ENCODE measurements at places on chromosomes 13 and 19.
A peak's percentile ranks its signal among the peaks of the same experiment; 100 is the strongest.

DNA sequence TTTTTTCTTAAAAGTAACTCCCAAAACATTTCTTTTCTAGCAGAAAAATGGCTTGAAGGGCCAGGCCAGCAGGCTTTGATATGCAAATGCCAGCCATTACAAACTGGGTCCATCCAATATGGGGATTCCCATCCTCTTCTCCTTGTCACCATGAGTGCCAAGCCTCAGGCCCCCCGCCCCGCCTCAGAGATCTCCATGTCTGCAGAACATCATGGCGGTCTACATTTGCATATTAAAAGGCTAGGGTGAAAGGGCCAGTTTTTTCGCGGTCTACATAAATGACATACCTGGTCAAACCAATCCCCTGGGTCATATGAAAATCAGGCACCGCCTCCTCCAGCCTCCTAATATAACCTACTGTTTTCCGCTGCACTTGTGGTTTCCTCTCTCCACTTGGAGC lies 1327.6 kb downstream of the UQCRFS1 start:
- no peak for DNase-seq
- H3K27me3 ChIP-seq: peaks cover 2% of the 10 kb centered on the region
- H3K4me1 ChIP-seq: no peaks in the 10 kb centered on the region
- peaks cover 12% of the 10 kb centered on the region for H3K36me3 ChIP-seq
- H3K27ac ChIP-seq: no peak overlapping the region
- H3K4me3 ChIP-seq: no peak overlapping the region

GRCh38 chr13:102692491-102692826 lies 2.4 kb downstream of the METTL21C start:
- no peak overlapping the region for H3K4me3 ChIP-seq
- no peak for DNase-seq
- no peak overlapping the region for H3K27ac ChIP-seq
- peaks cover 8% of the 10 kb centered on the region for H3K27me3 ChIP-seq

DNA sequence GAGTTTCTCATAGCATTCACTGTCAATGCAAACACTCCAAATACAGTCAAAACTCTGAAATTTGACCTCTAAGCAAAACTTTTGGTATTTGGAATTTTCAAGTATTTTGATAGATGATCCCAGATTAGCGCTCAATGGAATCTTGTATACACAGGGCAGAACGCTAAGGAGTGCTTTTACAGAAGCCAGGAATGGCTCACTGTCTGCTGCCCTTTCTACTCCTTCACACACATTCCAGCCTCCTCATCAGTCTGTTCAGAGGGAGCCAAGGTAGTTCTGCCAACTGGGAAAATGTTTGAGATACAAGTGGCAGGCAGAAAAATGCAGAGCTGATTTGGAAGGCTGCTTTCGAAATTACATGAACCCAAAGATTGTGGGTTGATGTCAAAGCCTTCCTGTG lies 4.4 kb upstream of the STARD13 start:
- H3K36me3 ChIP-seq: peaks cover 17% of the 10 kb centered on the region
- H3K27me3 ChIP-seq: peaks cover 6% of the 10 kb centered on the region
- no peak overlapping the region for H3K4me3 ChIP-seq

DNA sequence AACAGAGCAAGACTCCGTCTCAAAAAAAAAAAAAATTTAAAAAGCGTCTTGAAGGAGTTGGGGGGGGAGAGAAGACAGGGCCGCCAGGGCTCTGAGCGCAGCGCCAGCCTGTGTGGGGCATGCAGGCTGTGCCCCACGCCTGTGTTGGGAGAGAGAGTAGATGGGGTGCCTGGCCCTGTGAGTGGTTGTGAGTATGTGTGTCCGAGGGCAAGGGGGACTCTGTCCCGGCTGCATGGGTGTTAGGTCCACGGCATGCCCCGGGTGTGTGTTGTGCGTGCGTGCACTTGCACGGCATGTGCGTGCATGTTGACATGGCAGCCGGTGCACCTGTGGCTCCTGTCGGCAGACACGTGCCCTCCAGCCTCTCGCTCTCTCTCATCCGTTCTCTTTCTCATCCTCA lies 3.4 kb downstream of the MAP2K7 start:
- H3K4me1 ChIP-seq: peaks cover 12% of the 10 kb centered on the region
- H3K27me3 ChIP-seq: peaks cover 11% of the 10 kb centered on the region
- no peak overlapping the region for H3K4me3 ChIP-seq

GRCh38 chr13:23598369-23598768 lies 28.2 kb downstream of the TNFRSF19 start:
- no peaks in the 10 kb centered on the region for H3K27me3 ChIP-seq
- no peak overlapping the region for H3K27ac ChIP-seq
- H3K4me1 ChIP-seq: no peaks in the 10 kb centered on the region
- peaks cover 6% of the 10 kb centered on the region for H3K36me3 ChIP-seq
- no peak overlapping the region for H3K4me3 ChIP-seq
- no peak for DNase-seq

DNA sequence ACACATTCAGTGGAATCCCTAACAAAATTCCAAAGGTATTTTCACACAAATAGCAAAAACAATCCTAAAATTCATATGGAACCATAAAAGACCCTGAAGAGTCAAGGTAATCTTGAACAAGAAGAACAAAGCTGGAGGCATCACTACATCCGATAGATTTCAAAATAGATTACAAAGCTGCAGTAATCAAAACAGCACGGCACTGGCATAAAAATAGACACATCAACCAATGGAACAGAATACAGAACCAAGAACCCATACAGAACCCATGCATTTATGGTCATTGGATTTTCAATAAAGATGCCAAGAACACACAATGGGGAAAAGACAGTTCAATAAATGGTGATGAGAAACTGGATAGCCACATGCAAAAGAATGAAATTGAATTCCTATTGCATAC lies 32.5 kb downstream of the ZNF566 start:
- H3K27me3 ChIP-seq: peaks cover 5% of the 10 kb centered on the region
- H3K36me3 ChIP-seq: peaks cover 46% of the 10 kb centered on the region
- no peak for DNase-seq
- no peak overlapping the region for H3K4me3 ChIP-seq

- H3K27ac ChIP-seq: peak overlapping the region; percentile 42
- no peak for DNase-seq
- peaks cover 30% of the 10 kb centered on the region for H3K4me1 ChIP-seq
These were observed 3.4 kb downstream of the DMWD start for GRCh38 chr19:45789035-45789786.

DNA sequence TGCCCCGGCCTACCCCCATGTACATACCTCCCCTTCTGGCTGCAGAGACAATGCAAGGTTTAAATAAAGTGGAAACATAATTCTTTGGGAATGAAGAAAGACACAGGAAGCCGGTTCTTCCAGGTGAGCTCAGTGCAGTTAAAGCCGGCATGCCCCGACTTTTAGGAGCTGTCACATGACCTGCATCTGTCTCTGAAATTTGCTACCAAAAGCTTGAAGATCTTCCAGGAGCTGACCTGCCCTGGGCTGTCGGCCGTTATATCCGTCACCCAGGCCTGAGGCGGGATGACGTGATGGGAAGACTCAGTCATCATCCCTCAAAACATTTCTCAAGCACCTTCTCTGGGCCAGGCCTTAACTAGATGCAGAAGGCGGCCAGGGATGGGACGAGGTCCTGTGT lies 10.3 kb downstream of the RAB8A start:
- H3K4me1 ChIP-seq: no peaks in the 10 kb centered on the region
- no peak overlapping the region for H3K4me3 ChIP-seq
- H3K27me3 ChIP-seq: peaks cover 7% of the 10 kb centered on the region
- H3K27ac ChIP-seq: no peak overlapping the region
- no peak for DNase-seq
- peaks cover 34% of the 10 kb centered on the region for H3K36me3 ChIP-seq

DNA sequence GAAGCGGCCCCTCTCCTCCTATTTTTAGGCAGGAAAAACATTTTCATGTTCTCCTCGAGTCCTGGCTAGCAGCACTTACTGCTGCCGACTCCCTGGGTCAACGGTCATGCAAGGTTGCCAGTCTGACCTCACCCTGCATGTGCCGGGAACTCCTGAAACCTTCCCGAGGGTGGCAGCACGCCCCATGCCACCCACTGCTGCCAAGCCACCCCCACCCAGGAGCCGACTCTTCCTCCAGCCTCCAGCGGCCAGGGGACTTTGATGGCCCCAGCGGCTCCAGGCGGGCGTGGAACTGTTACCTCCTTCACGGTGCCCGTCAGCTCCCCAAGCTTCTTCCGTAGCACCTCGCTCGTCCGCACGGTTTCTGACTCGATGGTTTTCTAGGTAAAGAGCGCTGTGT lies 8.7 kb downstream of the TIMM44 start:
- DNase-seq: no peak
- H3K27ac ChIP-seq: peak overlapping the region; percentile 52
- H3K4me3 ChIP-seq: no peak overlapping the region

GRCh38 chr13:110616103-110617101 lies 1.1 kb downstream of the NAXD start:
- DNase-seq: no peak
- peaks cover 15% of the 10 kb centered on the region for H3K4me1 ChIP-seq
- H3K27ac ChIP-seq: peak overlapping the region; percentile 64
- H3K36me3 ChIP-seq: no peaks in the 10 kb centered on the region
- peaks cover 9% of the 10 kb centered on the region for H3K27me3 ChIP-seq
- H3K4me3 ChIP-seq: peak overlapping the region; percentile 89

- peaks cover 5% of the 10 kb centered on the region for H3K27me3 ChIP-seq
- no peak overlapping the region for H3K27ac ChIP-seq
- no peaks in the 10 kb centered on the region for H3K4me1 ChIP-seq
- H3K36me3 ChIP-seq: peaks cover 4% of the 10 kb centered on the region
- H3K4me3 ChIP-seq: peak overlapping the region; percentile 82
These were observed 9.6 kb downstream of the GIPR start for GRCh38 chr19:45677351-45678230.

DNA sequence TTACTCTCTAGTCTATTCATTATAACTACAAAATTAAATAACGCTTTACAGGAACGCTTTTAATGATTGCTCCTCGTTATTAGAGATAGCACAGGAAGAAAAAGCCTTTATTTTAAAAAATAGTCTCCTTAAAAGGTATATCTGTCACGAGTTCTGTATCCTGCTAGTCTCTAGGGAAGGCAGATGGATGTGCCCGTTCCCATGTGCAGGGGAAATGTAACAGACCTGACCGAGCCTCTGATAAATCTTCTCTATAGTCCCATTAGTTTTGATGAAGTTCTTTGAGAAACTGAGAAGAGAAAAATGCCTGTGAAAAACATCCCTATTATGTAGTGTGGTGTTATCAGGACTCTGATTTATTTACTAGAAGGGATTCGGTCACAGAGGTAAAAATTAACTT lies 226.4 kb downstream of the PCDH9 start:
- H3K4me3 ChIP-seq: no peak overlapping the region
- H3K36me3 ChIP-seq: no peaks in the 10 kb centered on the region
- no peaks in the 10 kb centered on the region for H3K4me1 ChIP-seq
- DNase-seq: no peak
- H3K27ac ChIP-seq: no peak overlapping the region

DNA sequence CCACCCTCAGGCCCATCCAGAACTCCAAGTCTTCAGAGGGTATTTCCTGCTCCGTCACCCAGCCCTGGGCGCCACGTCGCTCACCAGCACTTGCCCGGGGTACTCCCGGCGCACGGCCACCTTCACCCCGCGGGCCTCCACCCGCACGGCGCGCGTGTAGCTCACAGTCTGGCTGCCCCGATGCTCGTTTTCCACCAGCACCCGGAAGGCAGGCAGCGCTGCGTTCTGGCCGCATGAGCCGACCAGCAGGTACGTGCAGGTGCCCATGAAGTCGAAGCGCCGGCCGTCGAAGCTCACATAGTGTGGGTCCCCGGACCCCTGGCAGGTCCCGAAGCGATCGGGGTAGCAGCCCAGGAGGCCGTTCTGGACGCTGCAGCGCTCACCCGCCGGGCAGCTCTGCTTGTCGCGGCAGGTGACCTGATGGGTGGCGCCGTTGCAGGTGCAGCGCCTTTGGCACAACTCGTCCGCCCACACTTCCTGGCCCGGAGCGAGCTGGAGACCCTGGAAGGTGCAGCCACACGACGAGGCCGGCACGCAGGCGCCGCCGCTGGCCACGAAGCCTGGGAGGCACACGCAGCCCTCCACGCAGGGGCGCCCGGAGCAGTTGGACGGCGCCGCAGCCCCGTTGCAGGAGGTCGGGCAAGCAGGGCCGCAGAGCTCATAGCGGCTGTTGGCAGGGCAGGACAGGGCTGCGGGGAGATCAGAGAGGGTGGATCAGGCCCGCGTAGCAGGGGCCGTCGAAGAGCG lies 19.2 kb downstream of the FCGBP start:
- no peak overlapping the region for H3K27ac ChIP-seq
- DNase-seq: no peak
- no peak overlapping the region for H3K4me3 ChIP-seq
- peaks cover 5% of the 10 kb centered on the region for H3K27me3 ChIP-seq
- no peaks in the 10 kb centered on the region for H3K4me1 ChIP-seq
- no peaks in the 10 kb centered on the region for H3K36me3 ChIP-seq

DNA sequence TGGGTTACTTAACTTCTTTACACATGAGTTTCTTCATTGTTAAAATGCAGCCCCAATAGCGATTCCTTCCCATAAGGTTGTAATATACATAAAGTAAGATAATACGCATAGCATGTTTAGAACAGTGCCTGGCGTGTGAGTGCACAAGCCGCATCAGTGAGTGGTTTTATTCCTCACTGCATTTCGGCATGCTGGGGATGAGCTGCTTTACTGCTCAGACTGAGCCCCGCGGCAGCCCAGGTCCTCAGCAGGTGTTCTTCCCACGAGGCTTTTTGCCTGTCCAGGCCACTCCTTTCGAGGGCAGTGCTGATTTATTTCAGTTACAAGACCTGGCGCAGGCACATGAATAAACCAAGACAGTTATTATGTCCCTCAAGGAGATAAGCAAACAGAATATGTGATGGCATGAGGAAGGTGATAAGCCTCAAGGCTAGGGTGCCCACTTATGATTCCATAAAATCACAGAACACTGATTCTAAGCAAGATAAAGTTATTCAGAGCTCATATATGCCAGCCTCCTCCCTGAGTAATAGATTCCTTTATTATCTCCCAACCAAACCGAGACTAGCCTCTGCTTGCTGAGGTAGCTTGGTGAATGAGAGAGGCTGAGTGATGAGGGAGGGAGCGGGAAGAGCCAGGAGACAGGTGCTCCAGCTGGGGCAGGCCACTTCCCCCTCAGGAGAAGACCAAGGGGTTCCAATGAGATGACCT lies 505.5 kb downstream of the DIAPH3 start:
- H3K4me3 ChIP-seq: no peak overlapping the region
- H3K27me3 ChIP-seq: no peaks in the 10 kb centered on the region

DNA sequence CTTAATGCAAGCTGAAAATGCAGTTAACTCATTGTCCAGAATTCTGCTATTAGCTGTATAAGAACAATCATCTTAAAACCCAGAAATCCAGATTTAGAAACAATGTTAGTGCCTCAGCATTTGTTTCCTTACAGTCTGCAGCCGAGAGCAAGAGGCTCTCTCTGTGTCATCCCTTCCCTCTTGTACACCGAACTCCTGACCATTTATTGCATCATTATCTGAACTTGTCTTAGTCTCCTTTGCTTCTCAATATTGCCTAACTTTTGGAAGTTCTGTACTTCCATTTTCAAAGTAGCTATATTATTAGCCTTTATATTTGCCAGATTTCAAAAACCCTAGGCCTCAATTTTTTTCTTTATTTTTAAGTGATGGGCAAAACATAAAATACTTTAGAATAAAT lies 27.1 kb downstream of the RNASEH2B start:
- H3K27me3 ChIP-seq: peaks cover 2% of the 10 kb centered on the region
- H3K27ac ChIP-seq: no peak overlapping the region
- H3K4me1 ChIP-seq: no peaks in the 10 kb centered on the region
- H3K36me3 ChIP-seq: peaks cover 7% of the 10 kb centered on the region
- H3K4me3 ChIP-seq: no peak overlapping the region
- DNase-seq: no peak

- H3K4me1 ChIP-seq: no peaks in the 10 kb centered on the region
- H3K36me3 ChIP-seq: no peaks in the 10 kb centered on the region
- no peak overlapping the region for H3K4me3 ChIP-seq
- H3K27me3 ChIP-seq: peaks cover 1% of the 10 kb centered on the region
- no peak for DNase-seq
These were observed 277.9 kb downstream of the TSHZ3 start for GRCh38 chr19:31071136-31071855.

- no peak for DNase-seq
- H3K4me1 ChIP-seq: no peaks in the 10 kb centered on the region
- no peak overlapping the region for H3K27ac ChIP-seq
These were observed 343.6 kb downstream of the FGF9 start for GRCh38 chr13:22014469-22014868.
